ENCODE measurements at places on chromosomes 11 and 22. TPM values are rescaled to one million over a fixed set of nuclear protein-coding genes. Genes with fewer than 3 reads are reported as not detected.

OR51B5 gene
- not detected for total RNA-seq

DGCR6 gene
- total RNA-seq, result 0.55 TPM

CREB3L1 gene
- 5.8 TPM for total RNA-seq

IL10RA gene
- total RNA-seq, result 0.08 TPM

OR8J1 gene
- total RNA-seq, result not detected

YDJC gene
- 55.6 TPM for total RNA-seq

OR51I1 gene
- not detected for total RNA-seq

MS4A3 gene
- not detected for total RNA-seq

RIBC2 gene
- 3.2 TPM for total RNA-seq

PLEKHB1 gene
- 0.55 TPM for total RNA-seq

CBLIF gene
- total RNA-seq, result not detected

XKR3 gene
- total RNA-seq, result not detected

CEND1 gene
- 1.6 TPM for total RNA-seq

LGALS12 gene
- not detected for total RNA-seq

OR10A2 gene
- not detected for total RNA-seq

INS gene
- total RNA-seq, result not detected

C11orf68 gene
- 45.7 TPM for total RNA-seq

ZNF214 gene
- 0.83 TPM for total RNA-seq

SEC14L2 gene
- 28.1 TPM for total RNA-seq

MMP13 gene
- total RNA-seq, result not detected

ST14 gene
- total RNA-seq, result 0.12 TPM

RCN1 gene
- 163 TPM for total RNA-seq

KDELR3 gene
- total RNA-seq, result 19.0 TPM

VSIG2 gene
- total RNA-seq, result not detected

TUBA8 gene
- 0.67 TPM for total RNA-seq

OMP gene
- total RNA-seq, result not detected

SCUBE1 gene
- total RNA-seq, result 0.15 TPM
